ENCODE measurements at places on chromosomes 12 and 14.

DNA sequence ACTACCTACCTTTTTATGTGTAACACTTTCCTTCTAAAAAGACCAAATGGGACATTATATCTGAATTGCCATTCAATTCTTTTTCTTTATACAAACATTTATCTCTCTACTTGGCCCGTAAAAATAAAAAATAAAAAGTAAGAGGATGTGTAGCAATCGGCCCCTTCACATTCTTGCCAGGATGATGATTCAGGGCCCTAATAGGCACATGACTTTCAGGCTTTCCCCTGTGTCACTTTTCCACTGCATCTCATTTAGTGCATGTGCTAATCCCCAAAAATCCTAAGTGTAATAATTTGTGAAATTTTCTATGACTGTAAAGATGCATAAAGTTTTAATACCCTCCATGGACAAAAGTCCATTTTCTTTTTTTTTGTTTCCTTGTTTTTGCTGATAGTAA is 23.0 kb upstream of the ATP2B1 start:
- DNase-seq = peak; percentile 16

DNA sequence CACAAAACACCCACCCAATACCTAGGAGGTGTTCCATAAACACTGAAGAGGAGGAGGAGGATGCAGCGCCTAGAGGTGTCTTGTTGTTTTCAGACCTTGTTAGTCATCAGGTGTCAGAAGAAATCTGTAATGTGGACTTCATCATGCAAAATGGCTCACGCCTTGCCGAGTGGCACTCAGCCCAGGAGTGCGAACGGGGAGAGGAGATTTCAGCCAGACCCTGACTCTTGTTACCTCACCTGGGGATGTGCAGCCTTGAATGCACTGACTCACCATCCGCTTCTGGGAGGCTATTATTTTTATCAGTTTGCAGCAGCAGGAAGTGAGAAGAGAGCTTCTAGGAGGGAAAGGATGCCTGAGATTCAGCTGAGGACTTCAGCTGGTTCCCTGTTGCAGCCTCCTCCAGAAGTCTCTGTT is 48.2 kb upstream of the PLXNC1 start:
- peak; percentile 73 for DNase-seq

DNA sequence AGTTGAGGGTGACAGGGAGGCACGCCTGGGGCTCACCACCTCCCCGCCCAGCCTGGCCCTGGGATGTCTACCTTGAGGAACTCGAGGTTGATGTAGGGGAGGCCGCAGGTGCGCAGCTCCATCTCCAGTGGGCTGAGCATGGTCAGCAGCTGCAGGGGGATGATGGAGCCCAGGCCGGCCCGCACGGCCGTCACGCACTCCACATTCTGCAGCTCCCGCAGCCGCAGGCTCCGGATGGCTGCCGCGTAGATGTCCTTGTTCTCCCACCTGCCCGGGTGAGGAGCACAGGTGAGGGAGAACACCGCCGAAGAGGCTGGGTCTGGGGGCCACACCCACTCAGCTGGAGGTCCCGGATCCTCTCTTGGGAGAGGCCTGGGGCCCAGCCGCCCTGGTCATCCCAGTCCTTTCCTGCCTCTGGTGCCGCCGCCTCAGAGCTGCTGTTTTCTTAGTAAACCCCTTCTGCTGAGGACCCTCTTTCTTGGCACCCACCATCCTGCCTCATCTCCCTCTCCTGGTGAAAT is 38.2 kb downstream of the TRAFD1 start:
- DNase-seq = no peak

DNA sequence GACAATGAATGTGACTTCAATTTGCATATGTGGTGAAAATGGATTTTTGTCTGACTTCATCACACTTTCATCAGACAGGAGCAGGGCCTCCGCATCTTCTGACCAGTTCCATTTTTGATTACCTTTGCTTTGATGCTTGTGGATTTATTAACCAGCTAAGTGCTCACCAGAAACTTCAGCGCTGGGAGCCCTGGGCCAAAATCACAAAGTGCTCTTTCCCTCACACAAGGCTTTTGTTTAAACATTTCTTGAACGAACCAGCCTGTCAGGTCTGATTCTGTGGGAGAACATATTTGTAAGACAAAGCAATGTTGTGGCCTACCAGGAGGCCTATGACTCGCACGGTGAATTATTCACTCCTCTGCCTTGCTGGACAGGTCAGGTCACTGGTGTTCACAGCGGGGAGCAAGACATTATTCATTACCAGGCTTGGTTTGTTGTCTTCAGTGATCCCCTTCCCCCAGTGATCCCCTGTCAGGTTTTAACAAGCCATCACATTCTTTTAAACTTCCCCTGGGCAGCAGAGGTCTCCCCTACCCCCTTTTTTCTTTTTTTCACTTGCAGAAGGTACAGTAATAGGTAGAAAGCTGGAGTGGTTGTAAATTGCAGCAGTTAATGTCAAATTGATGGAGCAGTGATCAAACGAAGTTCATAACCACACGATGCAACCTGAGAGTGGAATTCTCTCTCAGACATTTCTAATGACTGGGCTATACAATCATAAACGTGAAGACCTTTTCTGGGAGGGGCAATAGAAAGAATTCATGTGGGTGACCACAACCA is 167.5 kb upstream of the PRICKLE1 start:
- DNase-seq = no peak

- no peak for DNase-seq
Measured at GRCh38 chr14:81260732-81261131, 40.0 kb upstream of the GTF2A1 start.

GRCh38 chr12:16361142-16361783 is 13.8 kb downstream of the MGST1 start:
- DNase-seq = no peak

DNA sequence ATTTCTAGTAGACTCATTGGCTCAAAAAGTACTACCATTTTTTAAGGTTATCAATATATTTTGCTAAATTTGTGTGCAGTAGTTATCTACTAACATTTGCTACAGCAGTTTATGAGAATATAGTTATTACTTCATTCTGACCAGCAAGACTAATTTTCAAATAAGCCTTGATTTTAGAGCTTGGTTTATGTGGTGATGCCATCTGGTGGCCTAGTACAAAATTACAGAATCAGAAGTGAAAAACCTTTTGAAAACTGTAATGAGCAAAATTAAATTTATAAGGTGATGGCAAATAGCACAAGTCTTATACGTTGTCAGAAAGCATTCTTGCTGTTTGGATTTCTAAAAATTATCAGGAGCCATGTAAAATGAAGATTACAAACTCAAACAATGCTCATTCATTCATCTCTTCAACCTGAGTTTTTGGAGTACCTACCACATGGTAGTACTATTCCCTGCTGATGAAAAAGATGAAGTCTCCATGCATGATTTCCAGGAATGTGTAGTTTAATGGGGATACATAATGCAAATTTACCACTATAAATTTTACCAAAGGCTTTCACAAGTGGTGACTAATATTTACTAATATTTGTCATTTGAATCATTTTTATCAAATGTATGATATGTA is 51.0 kb downstream of the MAGOHB start:
- DNase-seq = peak; percentile 38

Data from kidney capillary endothelial cell (primary cell).